ENCODE measurements at places on chromosomes 7 and 10.

- DNase-seq = no peak
These were observed 82.5 kb downstream of the ZNF365 start for GRCh38 chr10:62456611-62457101.

- no peak for DNase-seq
These were observed 5.3 kb downstream of the PTPN12 start for GRCh38 chr7:77542409-77542808.

GRCh38 chr10:6580279-6581029 is 378 bp upstream of the PRKCQ start:
- no peak for DNase-seq

DNA sequence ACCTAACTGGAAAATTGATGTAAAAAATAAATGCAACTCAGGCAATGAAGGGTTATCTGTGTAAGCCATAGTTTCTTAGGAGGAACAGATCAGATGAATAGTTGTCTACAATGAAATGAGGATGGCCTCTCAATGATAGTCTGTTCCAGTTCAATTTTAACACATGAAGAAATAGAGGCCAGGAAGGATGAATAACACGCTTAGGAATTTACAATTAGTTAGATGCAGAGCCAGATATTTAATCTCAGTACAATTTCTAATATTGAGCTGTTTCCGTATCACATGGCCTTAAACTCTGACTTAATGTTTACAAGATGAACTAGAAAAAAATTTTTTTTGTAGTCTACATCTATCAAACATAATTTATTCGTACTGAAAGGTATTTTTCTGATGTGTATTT is 176.6 kb downstream of the GALNT11 start:
- no peak for DNase-seq

- DNase-seq = no peak
These were observed 272.3 kb downstream of the SEMA3D start for GRCh38 chr7:84914598-84914997.

GRCh38 chr7:15688911-15689310 is 2.4 kb upstream of the MEOX2 start:
- DNase-seq = no peak

GRCh38 chr7:101377189-101377736 is 14.6 kb downstream of the COL26A1 start:
- DNase-seq = no peak

DNA sequence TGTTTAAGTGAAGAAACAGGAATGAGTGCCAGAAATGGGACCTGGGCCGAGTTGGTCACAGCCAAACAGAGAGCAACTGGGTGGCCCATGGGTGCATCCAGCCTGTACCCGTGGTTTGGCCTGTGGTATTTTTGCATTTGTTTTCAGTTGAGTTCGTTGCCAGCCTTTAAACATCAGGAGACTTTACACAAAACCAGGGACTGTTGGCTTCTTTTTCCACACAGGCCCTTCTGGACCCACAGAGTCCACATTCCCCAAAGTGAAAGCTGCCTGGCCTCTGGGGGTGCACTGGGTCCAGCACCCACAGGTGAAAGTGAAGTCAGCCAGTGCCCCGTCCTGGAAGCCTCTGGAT is 54.1 kb upstream of the TNS3 start:
- no peak for DNase-seq

DNA sequence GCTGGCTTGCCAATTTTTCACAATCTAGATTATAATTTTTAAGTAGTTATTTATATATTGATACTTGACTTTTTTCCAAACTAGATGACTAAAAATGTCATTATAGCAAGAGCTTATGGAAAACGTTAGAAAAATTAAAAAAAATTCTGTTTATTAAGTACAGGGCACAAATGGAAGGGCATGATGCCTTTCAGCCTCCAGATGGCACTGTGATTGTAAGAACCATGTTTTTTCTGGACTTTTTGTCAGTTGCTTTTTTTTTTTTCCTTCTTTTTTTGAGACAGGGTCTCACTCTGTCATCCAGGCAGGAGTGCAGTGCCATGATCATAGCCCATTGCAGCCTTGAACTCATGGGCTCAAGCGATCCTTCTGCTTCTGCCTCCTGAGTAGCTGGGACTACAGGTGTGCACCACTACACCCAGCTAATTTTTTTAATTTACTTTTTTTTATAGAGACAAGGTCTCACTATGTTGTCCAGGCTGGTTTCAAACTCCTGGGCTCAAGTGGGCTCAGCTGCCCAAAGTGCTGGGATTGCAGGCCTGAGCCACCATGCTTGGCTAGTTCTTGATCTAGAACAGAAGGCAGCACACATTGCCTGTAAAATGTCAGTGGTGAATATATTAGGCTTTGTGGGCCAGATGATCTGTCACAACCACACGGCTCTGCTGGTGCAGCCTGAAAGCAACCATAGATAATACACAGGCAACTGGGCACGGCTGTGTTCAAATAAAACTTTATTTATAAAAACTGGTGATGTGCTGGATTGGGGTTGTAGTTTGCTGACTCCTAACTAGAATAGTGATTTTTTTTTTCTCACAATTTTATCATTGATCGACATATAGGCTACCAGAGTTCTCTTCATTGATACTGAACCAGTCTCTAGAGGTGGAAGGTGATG is 27.4 kb downstream of the UCMA start:
- DNase-seq = peak; percentile 2

DNA sequence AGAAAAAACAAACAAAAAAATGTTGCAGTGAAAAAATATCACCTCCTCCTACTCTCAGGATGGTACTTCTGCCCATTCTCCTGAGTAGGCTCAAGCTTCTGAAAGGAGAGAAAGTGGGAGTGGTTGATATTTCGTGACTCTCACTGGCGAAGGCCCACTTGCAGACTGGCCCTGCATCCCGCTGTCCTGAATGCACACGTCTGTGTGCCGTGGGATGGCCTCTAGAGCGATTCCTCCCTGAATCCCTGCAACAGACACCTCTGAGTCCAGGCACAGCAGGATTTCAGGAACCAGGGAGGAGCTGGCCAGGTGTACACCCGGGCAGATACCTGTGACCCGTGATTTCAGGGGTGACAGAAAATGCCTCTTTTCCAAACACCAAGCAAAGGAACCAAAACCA is 319.2 kb downstream of the DPP6 start:
- no peak for DNase-seq

DNA sequence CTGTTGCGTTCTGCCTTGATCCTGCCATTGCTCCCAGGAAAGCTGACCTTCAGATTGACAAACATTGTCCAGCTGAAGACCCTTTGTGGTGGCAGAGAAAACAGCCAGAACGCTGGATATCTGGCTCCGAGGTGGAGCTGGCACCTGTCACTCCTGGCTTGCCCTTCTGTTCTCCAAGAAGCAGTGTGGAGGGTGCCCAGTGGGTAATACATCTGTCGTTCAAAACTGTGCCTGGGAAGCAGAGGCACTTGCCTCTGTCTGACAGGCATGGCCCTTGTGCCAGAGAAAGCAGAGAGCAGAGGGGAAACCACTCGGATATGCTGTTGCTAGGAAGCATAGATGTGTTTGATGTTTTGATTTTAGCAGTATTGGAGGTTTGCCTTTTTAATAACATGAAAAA is 231.4 kb downstream of the BMPER start:
- no peak for DNase-seq

DNA sequence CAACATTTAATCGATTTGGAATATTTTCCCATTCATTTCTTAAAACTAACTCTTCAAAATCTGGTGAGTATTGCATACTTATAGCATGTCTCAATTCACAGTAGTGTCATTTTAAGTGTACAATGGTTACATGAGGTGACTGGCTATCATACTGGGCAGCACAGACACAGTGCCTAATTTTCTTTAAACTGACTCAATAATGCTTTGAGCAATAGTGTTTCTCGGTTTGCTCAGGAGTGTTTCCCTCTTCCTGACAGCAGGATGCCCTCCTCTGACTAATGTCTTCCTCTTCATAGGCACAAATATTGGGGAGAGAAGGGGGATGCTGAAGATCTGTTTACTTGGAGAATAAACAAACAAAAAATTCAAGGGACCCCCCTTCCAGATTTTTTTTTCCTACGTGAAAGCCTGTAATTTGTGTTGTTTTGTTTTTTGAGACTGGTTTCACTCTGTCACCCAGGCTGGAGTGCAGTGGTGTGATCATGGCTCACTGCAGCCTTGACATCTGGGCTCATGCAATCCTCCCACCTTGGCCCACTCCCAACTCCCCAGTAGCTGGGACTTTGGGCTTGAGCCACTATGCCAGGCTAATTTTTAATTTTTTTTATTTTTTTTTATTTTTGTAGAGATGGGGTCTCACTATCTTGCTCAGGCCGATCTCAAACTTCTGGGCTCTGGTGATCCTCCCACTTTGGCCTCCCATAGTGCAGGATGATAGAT is 2.2 kb downstream of the MRC1 start:
- no peak for DNase-seq

DNA sequence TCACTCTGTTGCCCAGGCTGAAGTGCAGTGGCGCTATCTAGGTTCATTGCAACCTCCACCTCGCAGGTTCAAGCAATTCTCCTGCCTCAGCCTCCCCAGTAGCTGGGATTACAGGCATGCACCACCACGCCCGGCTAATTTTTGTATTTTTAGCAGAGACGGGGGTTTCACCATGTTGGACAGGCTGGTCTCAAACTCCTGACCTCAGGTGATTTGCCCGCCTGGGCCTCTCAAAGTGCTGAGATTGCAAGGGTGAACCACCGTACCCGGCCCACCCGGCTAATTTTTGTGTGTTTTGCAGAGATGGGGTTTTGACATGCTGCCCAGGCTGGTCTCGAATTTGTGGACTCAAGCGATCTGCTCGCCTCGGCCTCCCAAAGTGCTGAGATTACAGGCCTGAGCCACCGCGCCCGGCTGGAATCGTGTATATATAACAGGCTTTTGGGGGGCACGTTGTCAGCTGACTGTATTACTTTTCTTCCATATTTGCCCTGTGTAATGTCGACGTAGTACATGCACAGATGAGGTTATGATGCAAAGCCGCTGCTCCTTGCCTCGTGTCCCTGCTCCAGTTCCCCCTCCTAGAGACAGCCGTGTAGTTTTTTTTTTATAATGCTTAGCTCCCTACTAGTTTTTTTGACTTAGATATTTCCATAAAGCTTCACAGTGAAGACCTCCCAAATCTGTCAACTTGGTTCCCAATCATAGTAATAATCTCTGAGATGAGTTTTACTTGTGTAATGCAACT is 883 bp upstream of the TRA2A start:
- no peak for DNase-seq

- DNase-seq = no peak
These were observed 1.4 kb upstream of the ASIC3 start for GRCh38 chr7:151046603-151047573.

DNA sequence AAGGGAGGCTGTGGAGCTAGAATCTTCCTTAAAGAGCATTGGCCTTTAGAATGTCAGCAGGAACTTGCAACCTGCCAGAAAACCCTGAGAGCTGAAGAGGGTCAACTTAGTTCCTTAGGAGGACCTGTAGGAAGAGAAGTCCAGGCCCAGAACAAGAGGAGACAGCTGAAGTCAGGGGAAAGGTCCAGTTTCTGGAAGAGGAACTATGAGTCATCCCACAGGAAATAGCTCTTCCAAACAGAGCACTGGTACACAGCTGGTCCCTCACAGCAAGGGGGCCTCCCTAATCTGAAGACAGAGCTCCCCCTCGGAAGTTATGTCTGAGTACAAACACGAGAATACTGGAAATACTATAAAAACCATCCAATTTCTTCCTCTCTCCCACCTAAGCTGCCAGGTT is 98.9 kb downstream of the HERPUD2 start:
- DNase-seq = no peak

GRCh38 chr10:46317889-46318288 is 31.1 kb downstream of the ANTXRL start:
- no peak for DNase-seq

GRCh38 chr10:103896225-103896624 is 21.8 kb downstream of the STN1 start:
- DNase-seq = no peak

Measured in LNCaP clone FGC (cell line).